Fibroblast of skin of scalp (primary cell): ENCODE measurements at places on chromosomes 4 and X.

- no peak for DNase-seq
These were observed 4.0 kb downstream of the MAGEC2 start for GRCh38 chrX:142201113-142201512.

GRCh38 chr4:38683276-38683675 lies 19.3 kb downstream of the KLF3 start:
- DNase-seq: no peak

GRCh38 chrX:121405826-121406225 lies 358.4 kb downstream of the GLUD2 start:
- no peak for DNase-seq

GRCh38 chrX:80841259-80841658 lies 31.6 kb upstream of the BRWD3 start:
- DNase-seq: no peak

- no peak for DNase-seq
These were observed 10.5 kb upstream of the UCP1 start for GRCh38 chr4:140579278-140579677.

GRCh38 chr4:150849016-150849415 lies 166.1 kb downstream of the LRBA start:
- no peak for DNase-seq

- DNase-seq: no peak
These were observed 149.3 kb upstream of the TENM3 start for GRCh38 chr4:182093935-182094334.

DNA sequence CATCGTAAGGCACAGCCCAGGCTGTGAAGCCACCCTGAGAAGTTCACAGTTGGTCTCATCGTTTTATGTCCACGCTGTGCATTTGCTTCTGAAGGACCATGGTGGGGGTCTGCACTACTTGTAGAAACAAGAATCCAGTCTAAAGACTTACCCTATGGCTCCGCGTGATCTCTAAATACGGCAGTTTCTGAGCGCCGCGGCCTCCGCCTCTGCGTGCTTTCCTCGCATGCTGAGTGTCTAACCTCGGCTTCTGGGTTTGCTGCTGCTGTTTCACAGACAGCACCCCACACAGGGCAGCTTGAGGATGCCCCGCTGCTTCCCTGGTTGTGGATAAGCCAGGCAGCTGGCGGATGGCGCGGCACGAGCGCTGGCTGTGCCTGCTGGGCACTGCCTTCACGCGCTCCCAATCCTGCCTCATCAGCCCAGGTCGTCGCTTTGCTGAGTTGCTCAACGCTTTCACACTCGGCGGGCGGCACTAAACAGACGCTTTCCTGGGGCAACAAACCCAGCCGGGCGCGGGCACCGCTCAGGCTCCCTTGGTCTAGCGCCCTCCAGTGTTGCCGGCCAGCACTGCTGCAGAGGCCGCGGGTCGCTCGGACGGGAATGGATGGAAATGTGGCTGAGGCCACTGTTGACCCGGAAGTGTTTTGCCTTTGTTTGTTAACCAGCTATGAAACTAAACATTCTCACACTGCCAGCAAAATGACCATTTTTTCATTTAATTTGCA lies 39.2 kb downstream of the FGFRL1 start:
- DNase-seq: no peak

DNA sequence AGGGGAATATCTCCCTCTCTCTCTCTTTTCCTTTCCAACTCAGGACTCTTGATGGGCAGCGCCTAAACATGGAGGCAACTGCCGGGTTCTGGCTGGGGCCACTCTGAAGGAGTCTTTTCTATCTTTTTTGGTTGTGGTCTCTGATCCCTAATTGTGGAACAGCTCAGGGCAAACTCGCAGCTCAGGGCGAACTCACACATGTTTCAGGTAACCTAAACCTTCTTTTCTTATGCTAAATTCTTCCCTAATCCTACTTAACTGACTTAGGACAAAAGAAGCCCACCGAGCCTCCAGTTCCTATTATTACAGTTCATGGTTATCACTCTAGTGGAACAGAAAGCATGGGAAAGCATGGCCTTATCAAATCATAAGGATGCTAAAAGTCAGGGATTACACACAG lies 21.3 kb downstream of the ETDA start:
- DNase-seq: no peak

- no peak for DNase-seq
These were observed 28.3 kb downstream of the SEC24D start for GRCh38 chr4:118807659-118808058.

- no peak for DNase-seq
These were observed 1.4 kb downstream of the AMMECR1 start for GRCh38 chrX:110316351-110317060.

DNA sequence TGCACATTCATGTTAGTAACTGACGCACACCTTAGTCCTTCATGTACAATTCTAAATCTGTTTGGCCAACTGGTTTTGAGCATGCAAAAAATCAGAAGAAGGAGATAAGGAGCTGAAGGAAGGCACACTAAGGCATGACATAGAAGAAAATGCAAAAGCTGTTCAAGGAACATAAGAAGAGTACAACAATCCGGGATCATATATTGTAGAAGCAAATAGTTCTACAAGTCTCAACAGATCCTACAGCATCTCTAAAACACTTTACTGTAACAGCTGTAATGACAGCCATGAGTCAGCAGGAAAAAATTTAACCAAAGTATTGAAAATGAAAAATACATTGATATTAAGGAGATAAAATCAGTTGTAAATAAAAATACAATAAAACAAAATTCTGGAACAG lies 57.7 kb downstream of the KLHL13 start:
- no peak for DNase-seq

GRCh38 chrX:13452283-13452682 lies 117.1 kb upstream of the EGFL6 start:
- peak; percentile 43 for DNase-seq

DNA sequence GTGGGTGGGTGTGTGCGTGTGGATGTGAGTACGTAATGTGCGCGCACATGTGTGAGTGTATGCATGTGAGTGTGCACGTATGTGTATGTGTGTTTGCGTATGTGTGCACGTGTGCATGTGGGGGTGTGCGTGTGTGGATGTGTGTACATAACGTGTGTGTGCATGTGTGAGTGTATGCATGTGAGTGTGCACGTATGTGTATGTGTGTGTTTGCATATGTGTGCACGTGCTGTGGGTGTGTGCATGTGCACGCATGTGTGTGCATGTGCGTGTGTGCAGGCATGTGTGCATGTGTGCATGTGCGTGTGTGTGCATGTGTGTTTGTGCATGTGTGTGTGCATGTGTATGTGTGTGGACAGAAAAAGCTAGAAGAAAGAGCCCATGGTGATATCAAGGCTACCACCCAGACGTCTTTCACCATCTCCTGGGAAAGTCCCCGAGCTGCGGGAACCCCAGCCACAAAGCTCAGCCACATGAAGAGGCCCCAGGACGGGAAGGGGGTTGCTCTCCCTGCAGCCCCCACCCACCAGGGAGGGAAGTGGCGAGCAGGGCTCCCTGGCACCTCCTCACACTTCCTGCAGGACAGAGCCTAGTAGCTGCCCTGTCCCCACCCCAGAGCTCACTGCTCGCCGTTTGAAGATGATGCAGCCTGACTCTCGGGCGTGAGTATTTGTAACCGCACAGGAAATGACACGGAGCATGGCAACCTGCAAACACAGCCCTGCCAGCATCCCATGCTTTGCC lies 108.3 kb downstream of the DCTD start:
- DNase-seq: no peak

DNA sequence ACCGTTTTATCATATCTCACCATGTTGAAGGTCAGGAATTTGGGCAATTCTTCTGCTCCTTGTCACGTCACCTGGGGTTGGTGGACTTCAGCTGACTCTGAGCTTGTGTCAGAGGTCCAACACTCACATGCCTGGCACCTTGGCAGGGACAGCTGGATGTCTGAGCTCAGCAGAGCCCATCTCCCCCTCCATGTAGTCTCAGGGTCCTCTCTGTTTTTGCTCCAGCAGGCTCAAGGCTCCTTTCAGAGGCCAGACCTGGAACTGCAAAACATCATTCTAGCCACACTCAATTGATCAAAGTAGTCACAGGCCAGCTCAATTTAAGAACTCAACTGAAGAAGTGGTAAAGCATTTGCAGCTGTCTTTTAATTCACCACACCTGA lies 45.4 kb downstream of the EDNRA start:
- no peak for DNase-seq
